Renal cortical epithelial cell (primary cell): ENCODE measurements at places on chromosomes 12 and 14. TPM values are rescaled to one million over a fixed set of nuclear protein-coding genes. Genes with fewer than 3 reads are reported as not detected.

PLD4 gene
- total RNA-seq, result 0.05 TPM in 1 of 2 replicates, not detected in the other

A2M gene
- 0.35 and 2.8 TPM in 2 replicates for total RNA-seq

TTC6 gene
- total RNA-seq, result 0.30 and 1.6 TPM in 2 replicates

PRKAB1 gene
- 21.9 and 52.6 TPM in 2 replicates for total RNA-seq

SLCO1B1 gene
- not detected in 2 replicates for total RNA-seq

KRT78 gene
- total RNA-seq, result not detected in 2 replicates

MSI1 gene
- total RNA-seq, result 0.15 TPM in 1 of 2 replicates, not detected in the other

CCNK gene
- 25.2 and 49.1 TPM in 2 replicates for total RNA-seq

LRRC43 gene
- 0.69 and 1.3 TPM in 2 replicates for total RNA-seq

NPAS3 gene
- 0.70 TPM in 1 of 2 replicates, not detected in the other for total RNA-seq

SIX6 gene
- total RNA-seq, result not detected in 2 replicates

TBC1D30 gene
- 1.1 and 4.0 TPM in 2 replicates for total RNA-seq

ANKS1B gene
- total RNA-seq, result 5.6 and 6.9 TPM in 2 replicates

ADCY6 gene
- 23.1 and 83.9 TPM in 2 replicates for total RNA-seq

IPO4 gene
- 47.4 and 76.0 TPM in 2 replicates for total RNA-seq

PMEL gene
- total RNA-seq, result 1.6 and 1.9 TPM in 2 replicates

WNT5B gene
- total RNA-seq, result 11.0 and 102 TPM in 2 replicates

CD163L1 gene
- total RNA-seq, result 0.10 TPM in 1 of 2 replicates, not detected in the other

INHBC gene
- not detected in 2 replicates for total RNA-seq

RPL10L gene
- total RNA-seq, result not detected in 2 replicates

CCDC175 gene
- not detected in 2 replicates for total RNA-seq

GDF3 gene
- not detected in 2 replicates for total RNA-seq

MORN3 gene
- under 0.01 and 3.1 TPM in 2 replicates for total RNA-seq

YAF2 gene
- 21.2 and 25.9 TPM in 2 replicates for total RNA-seq

RITA1 gene
- total RNA-seq, result 27.1 and 31.1 TPM in 2 replicates

KCNH3 gene
- total RNA-seq, result 4.3 TPM in 1 of 2 replicates, not detected in the other

ACOT4 gene
- total RNA-seq, result 2.7 and 6.3 TPM in 2 replicates

NYNRIN gene
- 2.4 and 4.3 TPM in 2 replicates for total RNA-seq

POTEG gene
- total RNA-seq, result not detected in 2 replicates

FBXO21 gene
- total RNA-seq, result 110 and 129 TPM in 2 replicates

STAC3 gene
- total RNA-seq, result 1.2 TPM in 1 of 2 replicates, not detected in the other

TUNAR gene
- total RNA-seq, result 0.69 and 3.0 TPM in 2 replicates

TMEM52B gene
- 2.3 and 6.9 TPM in 2 replicates for total RNA-seq

KRT85 gene
- total RNA-seq, result not detected in 2 replicates

EFS gene
- total RNA-seq, result 0.17 and 0.50 TPM in 2 replicates

TRMT61A gene
- total RNA-seq, result 6.9 and 13.8 TPM in 2 replicates

KRT2 gene
- total RNA-seq, result not detected in 2 replicates

TDRD9 gene
- total RNA-seq, result 2.8 and 4.5 TPM in 2 replicates

TAS2R46 gene
- total RNA-seq, result 5.3 TPM in 1 of 2 replicates, not detected in the other

IKZF4 gene
- total RNA-seq, result 1.9 and 3.7 TPM in 2 replicates
